ENCODE measurements at places on chromosomes 16 and 17.

DNA sequence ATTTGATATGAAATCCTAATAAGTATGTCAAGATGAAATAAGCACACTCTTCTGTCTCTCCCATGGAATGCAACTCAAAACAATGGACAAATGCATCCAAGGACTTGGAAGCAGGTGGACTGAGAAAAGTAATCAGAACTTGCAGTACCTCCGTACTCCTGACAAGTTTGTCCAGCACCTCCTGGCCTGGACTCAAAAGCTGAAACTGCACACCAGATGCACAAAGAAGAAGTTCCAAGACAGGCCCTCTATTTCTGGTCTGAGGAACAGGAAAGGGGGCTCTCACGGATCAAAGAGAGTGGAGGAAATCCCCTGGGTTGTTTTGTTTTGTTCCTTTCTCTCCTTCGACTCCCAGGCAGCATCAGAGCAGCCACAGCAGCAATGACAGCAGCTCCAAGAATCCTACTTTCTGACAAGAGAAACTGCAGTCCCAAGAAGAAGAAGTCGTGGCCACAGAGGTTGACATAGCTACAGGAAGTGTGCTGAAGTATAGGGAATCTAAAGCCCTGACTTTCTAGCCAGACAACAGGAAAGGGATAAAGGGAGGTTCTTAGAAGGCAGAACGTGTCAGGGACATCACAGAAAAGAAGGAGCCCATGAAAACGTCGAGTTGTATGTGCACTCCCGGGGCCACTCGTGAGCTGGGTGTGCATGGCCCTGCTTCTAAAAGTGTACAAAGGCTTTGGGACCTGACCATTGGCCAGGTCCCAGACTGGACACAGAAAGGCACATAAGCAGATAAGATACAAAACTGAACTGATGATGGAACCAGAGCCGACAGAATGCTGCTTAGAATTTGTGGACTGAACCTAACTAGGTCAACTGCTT is 29.3 kb downstream of the AKAP10 start:
- DNase-seq: no peak

DNA sequence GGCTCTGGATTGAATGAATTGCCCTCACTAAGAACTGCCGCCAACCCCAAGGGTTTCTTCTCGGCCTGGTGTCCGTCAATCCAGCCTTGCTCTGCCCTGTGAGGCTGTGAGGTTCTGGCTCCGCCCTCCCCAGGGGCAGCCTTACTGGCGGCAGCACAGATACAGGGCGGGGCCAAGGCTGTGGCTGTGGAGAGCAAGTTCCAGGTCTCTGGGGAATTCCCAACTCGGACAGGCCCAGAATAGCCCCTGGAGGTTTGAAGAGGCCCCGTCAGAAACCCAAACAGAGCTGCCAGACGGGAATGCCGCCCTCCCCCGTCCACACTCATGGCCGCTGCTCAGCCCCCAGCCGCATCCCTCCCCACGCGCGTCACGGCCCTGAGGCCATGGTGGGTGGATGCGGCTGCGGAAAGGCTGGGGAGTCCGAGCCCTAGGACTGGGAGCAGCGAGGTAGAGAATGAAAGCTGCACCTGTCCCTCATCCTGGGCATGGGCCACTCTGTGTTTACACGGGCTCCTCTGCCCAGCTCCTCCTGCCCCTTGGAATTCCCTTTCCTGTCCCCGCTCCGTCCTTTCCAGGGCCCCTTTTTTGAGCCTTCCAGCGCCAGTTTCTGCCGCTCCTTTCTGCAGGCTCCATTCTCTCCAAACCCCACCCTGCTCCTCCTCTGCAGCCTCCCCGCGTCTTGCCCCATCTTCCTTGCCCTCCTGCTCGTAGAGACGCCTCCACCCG is 660 bp upstream of the PRRT2 start:
- peak; percentile 99 for DNase-seq

GRCh38 chr16:10809706-10810105 is 8.9 kb downstream of the TVP23A start:
- DNase-seq: no peak

DNA sequence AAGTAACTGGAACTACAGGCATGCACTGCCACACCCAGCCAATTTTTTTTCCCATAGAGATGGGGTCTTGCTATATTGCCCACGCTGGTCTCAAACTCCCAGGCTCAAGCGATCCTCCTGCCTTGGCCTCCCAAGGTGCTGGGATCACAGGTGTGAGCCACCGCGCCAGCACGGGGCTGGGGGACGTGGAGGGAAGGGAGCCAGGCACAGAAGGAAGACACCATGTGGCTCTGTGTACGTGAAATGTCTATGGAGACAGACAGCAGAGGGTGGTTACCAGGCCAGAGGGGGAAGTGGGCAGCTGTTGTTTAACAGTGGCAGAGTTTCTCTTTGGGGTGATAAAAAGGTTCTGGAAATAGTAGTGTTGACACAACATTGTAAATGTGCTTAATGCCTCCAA is 4.6 kb upstream of the PIEZO1 start:
- DNase-seq: peak; percentile 30

DNA sequence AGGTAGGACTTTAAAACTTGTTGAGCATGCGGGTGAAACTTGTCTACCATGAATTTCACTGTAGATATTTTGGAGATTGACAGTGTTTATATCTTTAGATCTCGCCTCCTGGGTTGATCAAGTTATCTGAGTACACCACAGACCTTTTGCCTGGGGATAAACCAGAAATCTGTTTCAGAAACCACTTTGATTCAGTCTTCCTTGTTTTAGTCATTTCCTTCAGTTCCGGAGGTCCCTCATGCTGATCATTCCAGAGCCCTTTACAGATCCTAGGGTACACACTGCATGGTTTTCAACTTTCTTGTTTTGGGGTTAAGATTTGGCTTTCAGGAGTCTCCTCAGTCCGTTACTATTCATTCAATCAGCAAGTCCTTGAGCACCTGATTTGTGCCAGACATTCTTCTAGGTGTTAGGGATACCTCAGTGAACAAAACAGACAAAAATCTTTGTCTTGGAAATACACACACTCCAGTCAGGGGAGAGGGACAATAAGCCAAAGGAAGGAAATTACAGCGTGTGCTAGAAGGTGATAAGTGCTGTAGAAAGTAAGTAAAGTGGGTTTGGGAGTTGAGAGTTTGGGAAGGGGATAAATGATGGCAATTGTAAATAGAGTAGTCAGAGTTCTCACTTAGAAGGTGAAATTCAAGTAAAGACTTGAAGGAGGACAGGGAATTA is 12.2 kb downstream of the NOD2 start:
- no peak for DNase-seq

- DNase-seq: no peak
These were observed 96.9 kb downstream of the RAB11FIP4 start for GRCh38 chr17:31488264-31488981.

- DNase-seq: no peak
These were observed 401 bp upstream of the KRTAP4-5 start for GRCh38 chr17:41150026-41150425.

GRCh38 chr17:48296453-48296852 is 133.6 kb downstream of the SKAP1 start:
- peak; percentile 68 for DNase-seq

GRCh38 chr17:71593078-71593477 is 527.7 kb upstream of the SOX9 start:
- DNase-seq: no peak

DNA sequence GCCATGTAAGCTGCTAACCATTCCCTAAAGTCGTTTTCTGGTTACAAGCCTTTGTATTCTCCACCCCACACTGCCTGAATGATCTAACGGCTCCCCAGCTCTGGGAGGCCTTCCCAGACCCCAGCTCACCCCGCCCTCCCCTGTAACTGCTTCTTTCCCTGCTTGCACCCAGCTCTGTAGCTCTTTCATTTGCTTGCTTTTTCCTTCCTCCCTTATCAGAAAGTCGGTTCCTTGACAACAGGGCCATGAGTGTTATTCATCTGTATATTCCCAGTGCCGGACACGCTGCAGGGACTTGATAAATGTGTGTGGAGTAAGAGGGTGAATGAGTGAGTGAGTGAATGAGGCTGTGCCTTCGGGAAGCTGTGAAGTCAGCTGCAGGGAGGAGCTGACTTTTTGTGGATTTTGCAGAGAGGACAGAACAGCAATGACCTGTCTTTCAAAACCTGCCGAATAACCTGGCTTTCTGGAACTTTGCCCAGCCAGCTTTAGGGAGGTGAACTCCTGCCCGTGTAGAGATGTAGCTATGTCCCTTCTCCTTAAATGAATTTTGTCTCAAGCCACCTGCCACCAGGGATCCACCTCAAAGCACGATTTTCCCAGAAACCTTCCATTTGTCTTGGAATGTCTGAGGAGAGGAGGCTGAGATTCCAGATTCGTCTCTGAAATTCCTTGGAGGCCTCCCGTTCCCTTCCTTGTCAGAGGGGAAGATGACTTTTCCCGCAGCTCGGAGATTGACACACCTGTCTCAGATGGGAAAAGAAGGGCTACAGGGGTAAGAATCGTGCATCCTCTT is 20.0 kb upstream of the CACNG4 start:
- DNase-seq: no peak

- DNase-seq: no peak
These were observed 333.1 kb upstream of the XYLT1 start for GRCh38 chr16:17803625-17804410.

GRCh38 chr16:996681-997080 is 15.1 kb downstream of the SOX8 start:
- no peak for DNase-seq

DNA sequence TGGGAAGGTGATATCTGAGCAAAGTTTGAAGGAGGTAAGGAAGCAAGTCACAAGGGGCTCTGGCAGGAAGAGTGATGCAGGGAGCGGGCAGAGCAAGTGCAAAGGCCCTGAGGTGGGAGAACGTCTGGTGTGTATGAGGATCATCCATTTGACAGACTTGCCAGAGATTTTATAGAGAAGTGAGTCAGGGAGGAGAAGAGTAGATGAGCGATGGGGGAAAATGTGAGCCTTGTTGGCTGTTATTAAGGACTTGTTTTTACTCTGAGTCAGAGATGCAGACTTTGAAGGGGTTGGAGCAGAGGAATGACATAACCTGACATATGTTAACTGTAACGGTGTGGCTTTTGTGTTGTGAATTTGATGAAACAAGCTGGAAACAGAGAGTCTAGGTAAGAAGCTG is 3.5 kb upstream of the CLEC10A start:
- DNase-seq: no peak
